ENCODE measurements at places on chromosomes 11 and 22. TPM values are rescaled to one million over a fixed set of nuclear protein-coding genes. Genes with fewer than 3 reads are reported as not detected.

The MRGPRE gene
- not detected for polyA plus RNA-seq

The KCNQ1OT1 gene
- 3.1 TPM for polyA plus RNA-seq

The LDHAL6A gene
- 0.06 TPM for polyA plus RNA-seq

The HEPACAM gene
- not detected for polyA plus RNA-seq

GRCh38 chr11:11841116-11841722 is 553 bp upstream of the USP47 start:
- peak; percentile 63 for DNase-seq

- no peak for DNase-seq
Observed at GRCh38 chr11:15675683-15676082, 561.0 kb downstream of the INSC start.

DNA sequence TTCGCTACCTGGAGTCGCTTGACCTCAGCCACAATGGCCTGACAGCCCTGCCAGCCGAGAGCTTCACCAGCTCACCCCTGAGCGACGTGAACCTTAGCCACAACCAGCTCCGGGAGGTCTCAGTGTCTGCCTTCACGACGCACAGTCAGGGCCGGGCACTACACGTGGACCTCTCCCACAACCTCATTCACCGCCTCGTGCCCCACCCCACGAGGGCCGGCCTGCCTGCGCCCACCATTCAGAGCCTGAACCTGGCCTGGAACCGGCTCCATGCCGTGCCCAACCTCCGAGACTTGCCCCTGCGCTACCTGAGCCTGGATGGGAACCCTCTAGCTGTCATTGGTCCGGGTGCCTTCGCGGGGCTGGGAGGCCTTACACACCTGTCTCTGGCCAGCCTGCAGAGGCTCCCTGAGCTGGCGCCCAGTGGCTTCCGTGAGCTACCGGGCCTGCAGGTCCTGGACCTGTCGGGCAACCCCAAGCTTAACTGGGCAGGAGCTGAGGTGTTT is 12.8 kb downstream of the TSKU start:
- no peak for DNase-seq

DNA sequence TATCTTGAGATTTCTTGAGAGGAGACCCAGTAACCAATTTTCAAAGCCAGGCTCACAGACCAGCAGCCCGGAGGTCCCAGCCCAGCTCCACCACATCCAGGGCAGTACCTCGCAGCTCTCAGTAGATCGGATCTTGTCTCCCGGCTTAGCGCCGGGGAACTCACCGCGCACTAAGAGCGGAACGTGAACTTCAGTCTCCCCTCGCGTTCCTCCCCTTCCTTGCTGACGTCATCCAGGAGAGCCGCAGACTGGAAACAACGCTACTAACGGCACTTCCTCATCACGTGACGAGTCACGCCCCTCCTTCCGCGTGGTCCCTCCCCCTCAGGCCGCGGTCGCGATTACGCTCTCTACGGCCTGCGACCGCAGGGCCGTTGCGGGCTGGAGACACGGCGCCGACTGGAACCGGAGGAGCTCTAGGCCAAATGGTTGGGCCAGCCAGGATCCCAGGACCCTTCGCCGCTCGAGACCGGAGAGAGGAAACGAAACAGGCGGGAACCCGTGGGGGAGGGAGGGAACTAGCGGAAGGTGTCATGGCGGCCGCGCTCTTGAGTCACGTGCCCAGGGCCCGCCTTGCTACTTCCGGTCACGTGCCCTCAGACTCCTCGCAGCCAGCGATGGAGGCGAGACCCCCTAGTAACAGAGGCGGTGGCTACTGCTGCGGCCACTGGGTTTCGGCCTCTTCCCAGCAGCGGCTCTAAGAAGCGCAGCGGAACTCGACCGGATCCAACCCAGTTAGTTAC is at the start of the genes GTF2H1 and HPS5:
Gene GTF2H1 (plus strand): TSS at position 599 of the 743 bp plus-strand sequence. CDS start 10,508 bp downstream, outside the sequence.
Gene HPS5 (minus strand): TSS at position 172 of the 743 bp plus-strand sequence. CDS start 4,282 bp downstream, outside the sequence.
- peak; percentile 99 for DNase-seq

GRCh38 chr11:119343726-119344125 is 2.8 kb downstream of the MFRP start:
- DNase-seq, result no peak

- peak; percentile 94 for DNase-seq
Observed at GRCh38 chr11:66694732-66695207, 17.1 kb upstream of the RBM4B start.

DNA sequence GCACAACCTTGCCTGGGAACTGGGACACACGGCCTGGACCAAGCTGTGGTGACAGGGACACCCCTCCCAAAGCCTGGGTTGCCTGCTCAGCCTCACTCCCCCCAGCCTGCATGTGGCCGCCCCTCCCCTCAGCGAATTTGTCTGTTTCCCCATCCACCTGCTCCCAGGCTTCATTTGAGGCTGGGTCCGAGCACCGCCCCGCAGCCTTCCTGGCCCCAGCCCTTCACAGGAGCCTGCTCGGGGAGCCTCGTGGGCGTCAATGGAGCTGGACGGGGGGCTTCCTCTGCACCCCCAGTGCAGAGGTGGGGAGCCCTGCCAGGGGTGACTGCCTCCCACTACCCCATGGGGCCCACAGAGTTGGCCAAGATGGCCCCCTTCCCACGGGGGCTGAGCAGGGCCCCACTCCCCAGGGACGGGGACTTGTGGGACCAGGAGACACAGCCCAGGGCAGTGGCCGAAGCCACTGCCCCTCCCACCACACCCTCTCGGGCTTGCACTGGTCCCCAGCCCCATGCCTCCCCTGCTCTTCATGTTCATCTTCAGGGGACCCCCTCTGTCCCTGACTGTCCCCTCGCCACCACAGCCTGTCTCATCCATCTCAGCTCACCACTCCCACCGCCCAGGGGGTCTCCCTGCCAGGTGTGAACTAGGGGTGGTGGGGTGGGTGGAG is 91.7 kb downstream of the WNT7B start:
- no peak for DNase-seq

Measured in hepatocyte (in vitro differentiated cells).